Thoracic aorta (tissue), 2 donors: ENCODE measurements at places on chromosomes 3 and 15. TPM values are rescaled to one million over a fixed set of nuclear protein-coding genes. Genes with fewer than 3 reads are reported as not detected.

LRRC57 gene
- 15.3 TPM for total RNA-seq

RGMA gene
- 55.7 TPM for total RNA-seq

CPN2 gene
- not detected for total RNA-seq

EXD1 gene
- total RNA-seq, result not detected

CFAP92 gene
- total RNA-seq, result not detected

SEMA3G gene
- 18.1 TPM for total RNA-seq

TERB2 gene
- total RNA-seq, result not detected

THRB gene
- total RNA-seq, result 65.6 TPM

TRPM1 gene
- total RNA-seq, result not detected

PRSS50 gene
- 0.28 TPM for total RNA-seq

PTPRG gene
- total RNA-seq, result 208 TPM

DPPA2 gene
- not detected for total RNA-seq

MINAR1 gene
- total RNA-seq, result 0.95 TPM

DNA sequence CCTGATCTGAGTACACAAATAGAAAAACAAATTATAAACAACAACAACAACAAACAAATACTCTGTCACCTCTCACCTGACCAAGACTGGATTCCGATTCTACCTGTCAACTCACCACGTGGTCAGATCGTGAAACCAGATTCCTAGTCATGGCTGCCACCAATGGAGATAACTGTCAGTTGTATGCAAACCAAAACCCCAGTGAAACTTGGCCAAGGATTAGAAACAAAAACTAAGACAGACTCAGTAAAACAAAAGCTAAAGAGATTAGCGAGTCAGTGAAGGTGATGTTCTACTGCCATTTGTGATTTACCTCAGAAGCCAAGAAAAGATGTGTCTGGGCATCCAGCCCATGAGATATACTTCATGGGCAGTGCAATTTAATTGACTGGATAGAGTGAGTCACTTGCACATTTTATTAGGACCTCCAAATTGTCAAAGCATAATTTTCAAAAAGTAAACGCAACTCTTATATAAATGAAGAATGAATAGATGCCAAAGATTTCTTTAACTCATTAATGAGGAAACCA is 31.1 kb downstream of the PHLDB2 start:
- no peak overlapping the region for H3K27ac ChIP-seq
- no peak overlapping the region for H3K4me3 ChIP-seq
- H3K27me3 ChIP-seq, result no peaks in the 10 kb centered on the region
- DNase-seq, result no peak
- peaks cover 2% of the 10 kb centered on the region for H3K36me3 ChIP-seq
- H3K4me1 ChIP-seq, result peaks cover 25% of the 10 kb centered on the region

GRCh38 chr3:101259485-101260341 is 60.7 kb downstream of the IMPG2 start:
- no peak overlapping the region for H3K4me3 ChIP-seq
- no peaks in the 10 kb centered on the region for H3K27me3 ChIP-seq
- peaks cover 24% of the 10 kb centered on the region for H3K4me1 ChIP-seq
- no peak overlapping the region for H3K27ac ChIP-seq

- no peak overlapping the region for H3K27ac ChIP-seq
- H3K27me3 ChIP-seq, result peaks cover 18% of the 10 kb centered on the region
- no peak for DNase-seq
These were observed 734 bp upstream of the SLC6A20 start for GRCh38 chr3:45796902-45797637.

GRCh38 chr15:74403991-74404563 is 29.7 kb downstream of the SEMA7A start:
- H3K4me1 ChIP-seq, result peaks cover 2% of the 10 kb centered on the region
- no peak overlapping the region for H3K4me3 ChIP-seq
- no peaks in the 10 kb centered on the region for H3K27me3 ChIP-seq
- H3K36me3 ChIP-seq, result no peaks in the 10 kb centered on the region

DNA sequence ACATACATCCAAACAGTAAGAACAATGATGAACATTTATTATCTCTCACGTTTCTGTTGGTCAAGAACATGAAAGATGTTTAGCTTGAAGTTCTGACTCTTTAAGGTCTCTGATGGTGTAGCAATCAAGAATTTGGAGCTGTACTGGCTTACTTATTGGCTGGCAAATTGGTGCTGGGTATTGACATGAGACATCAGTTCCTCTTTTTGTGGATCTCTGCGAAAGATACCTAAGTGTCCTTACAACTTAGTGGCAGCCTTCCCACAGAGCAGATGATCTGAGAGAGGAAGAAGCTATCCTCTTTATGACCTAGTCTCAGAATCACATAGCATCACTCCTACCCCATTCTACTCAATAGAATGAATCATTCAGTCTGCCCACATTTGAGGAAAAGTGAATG is 309.8 kb upstream of the DCBLD2 start:
- H3K4me3 ChIP-seq, result no peak overlapping the region
- no peaks in the 10 kb centered on the region for H3K36me3 ChIP-seq
- H3K4me1 ChIP-seq, result peaks cover 9% of the 10 kb centered on the region
- DNase-seq, result no peak
- H3K27ac ChIP-seq, result no peak overlapping the region

DNA sequence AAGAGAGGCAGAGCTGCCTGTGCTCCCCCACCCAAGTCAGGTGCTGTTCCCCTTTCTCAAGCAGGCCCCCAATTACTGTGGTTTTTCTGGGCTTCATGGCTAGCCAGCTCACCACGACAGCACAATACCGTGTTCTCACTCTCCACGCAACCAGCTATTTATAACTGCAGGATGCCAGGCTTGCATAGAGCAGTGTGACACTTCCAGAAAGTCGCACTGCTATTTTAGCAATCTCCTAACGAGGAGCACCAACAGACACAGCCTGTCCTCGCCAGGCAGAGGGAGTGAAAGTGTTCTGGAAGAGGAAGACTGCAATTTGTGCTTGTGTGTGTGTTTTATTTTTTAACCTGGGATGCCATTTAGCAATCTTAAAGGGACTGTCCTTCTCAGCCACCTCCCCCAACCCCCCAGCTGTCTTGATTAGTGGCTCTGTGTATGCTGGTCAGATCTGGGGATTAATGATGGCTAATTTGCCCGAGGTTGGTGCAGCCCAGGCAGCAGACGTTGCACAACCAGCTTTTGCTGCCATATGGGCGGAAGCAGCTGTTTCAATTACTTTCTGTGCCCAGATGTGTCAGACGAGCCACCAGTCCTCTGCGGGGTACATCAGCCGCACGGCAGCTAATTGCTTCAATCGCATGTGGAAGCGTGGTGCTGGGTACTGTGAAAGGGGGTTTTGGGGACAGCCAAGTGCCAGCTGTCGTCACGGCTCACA is 268.0 kb upstream of the ARRDC4 start:
- no peaks in the 10 kb centered on the region for H3K4me1 ChIP-seq
- H3K36me3 ChIP-seq, result no peaks in the 10 kb centered on the region
- no peak overlapping the region for H3K4me3 ChIP-seq
- H3K27me3 ChIP-seq, result no peaks in the 10 kb centered on the region
- no peak overlapping the region for H3K27ac ChIP-seq

- H3K36me3 ChIP-seq, result peaks cover 50% of the 10 kb centered on the region
- no peak overlapping the region for H3K4me3 ChIP-seq
- H3K4me1 ChIP-seq, result no peaks in the 10 kb centered on the region
- no peak for DNase-seq
- no peaks in the 10 kb centered on the region for H3K27me3 ChIP-seq
These were observed 48.3 kb downstream of the MAP6D1 start for GRCh38 chr3:183777016-183777618.

GRCh38 chr15:56243163-56244037 is at the start of gene RFX7:
Gene RFX7 (minus strand): TSS chr15:56243879. CDS start chr15:56243285, 594 bp downstream.
- H3K27me3 ChIP-seq, result no peaks in the 10 kb centered on the region
- peak within 1 kb of the TSS; percentile 96 for H3K4me3 ChIP-seq
- peaks cover 22% of the 10 kb centered on the region for H3K4me1 ChIP-seq
- H3K27ac ChIP-seq, result peak within 1 kb of the TSS; percentile 83
- H3K36me3 ChIP-seq, result no peaks in the 10 kb centered on the region

DNA sequence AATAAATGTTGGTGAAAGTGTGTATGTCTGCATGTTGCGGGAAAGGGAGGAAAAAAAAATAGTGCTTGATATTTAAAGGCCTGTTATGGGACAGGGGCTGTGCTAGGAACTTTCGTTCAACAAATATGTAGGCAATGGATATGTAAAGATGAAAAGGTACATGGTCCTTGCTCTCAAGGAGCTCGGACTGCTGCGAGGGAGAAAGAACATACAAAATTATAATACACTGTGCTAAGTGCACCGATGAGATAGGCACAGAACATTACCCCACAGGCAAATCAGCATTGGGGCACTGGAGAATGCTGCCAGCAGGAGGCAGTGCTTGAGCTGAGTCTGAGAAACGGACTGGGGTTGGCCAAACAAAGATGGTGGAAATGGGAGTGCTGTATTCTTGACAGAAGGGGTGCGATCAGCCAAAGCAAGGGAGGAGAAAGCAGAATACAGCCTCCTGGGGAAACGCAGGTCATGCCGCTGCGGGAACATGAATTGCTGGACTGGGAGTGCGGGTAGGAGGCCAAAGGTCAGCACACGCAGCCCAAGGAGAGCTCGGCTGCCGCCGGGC is 649 bp downstream of the C15orf40 start:
- H3K36me3 ChIP-seq, result peaks cover 17% of the 10 kb centered on the region
- peak overlapping the region; percentile 95 for H3K4me3 ChIP-seq
- H3K27ac ChIP-seq, result peak overlapping the region; percentile 81
- DNase-seq, result peak; percentile 44
- H3K4me1 ChIP-seq, result peaks cover 29% of the 10 kb centered on the region

DNA sequence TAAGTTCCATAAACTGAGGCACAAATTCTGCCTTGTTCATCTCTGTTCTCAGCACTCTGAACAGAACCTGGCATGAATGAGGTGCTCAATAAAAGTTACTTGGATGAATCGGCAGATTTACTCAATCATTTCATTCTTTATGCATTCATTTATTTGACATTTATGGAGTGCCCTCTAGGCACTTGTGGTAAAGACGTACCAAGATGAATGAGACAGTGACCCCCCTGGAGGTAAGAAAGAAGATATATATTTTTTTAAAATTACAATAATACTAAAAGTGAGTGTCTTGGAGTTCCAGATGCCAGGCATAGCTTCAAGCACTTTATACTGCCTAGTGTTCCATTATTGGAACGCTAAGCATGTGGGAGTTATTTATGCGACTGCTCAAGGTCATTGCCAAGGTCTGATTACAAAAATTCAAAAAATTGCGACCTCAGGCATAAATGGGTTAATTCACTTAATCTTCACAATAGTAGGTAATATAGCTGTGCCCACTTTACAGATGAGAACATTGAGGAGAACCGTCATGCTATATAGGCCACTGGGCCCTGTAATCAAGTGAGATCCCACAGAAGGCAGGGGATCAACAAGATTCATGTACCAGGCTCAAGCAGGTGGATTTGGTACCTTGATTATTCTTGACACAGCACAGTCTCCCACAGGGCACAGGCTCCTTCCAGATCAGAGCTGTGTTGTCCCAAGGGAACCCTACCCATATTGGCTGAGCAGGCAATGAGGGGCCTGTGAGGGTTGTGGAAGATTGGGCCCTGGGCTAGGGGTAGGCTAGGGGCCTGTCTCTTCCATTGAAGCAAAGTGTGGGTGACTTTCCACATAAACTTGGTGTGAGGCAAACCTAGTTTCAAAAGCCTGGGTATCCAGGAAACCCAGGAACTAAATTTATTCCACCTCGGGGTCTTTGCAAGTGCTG is 10.7 kb downstream of the XIRP1 start:
- peak overlapping the region; percentile 63 for H3K27ac ChIP-seq
- H3K4me3 ChIP-seq, result peak overlapping the region; percentile 73
- H3K27me3 ChIP-seq, result no peaks in the 10 kb centered on the region
- no peaks in the 10 kb centered on the region for H3K36me3 ChIP-seq

- H3K27me3 ChIP-seq, result no peaks in the 10 kb centered on the region
- peaks cover 5% of the 10 kb centered on the region for H3K4me1 ChIP-seq
- DNase-seq, result no peak
- no peak overlapping the region for H3K27ac ChIP-seq
These were observed 211.2 kb downstream of the TJP1 start for GRCh38 chr15:29611057-29611456.

GRCh38 chr3:141174674-141175073 is 57.0 kb upstream of the PXYLP1 start:
- H3K36me3 ChIP-seq, result no peaks in the 10 kb centered on the region
- H3K27ac ChIP-seq, result no peak overlapping the region
- no peak for DNase-seq

GRCh38 chr15:39459548-39459947 is 121.3 kb upstream of the THBS1 start:
- H3K27ac ChIP-seq, result no peak overlapping the region
- DNase-seq, result no peak
- H3K4me1 ChIP-seq, result no peaks in the 10 kb centered on the region
- H3K4me3 ChIP-seq, result no peak overlapping the region
- no peaks in the 10 kb centered on the region for H3K36me3 ChIP-seq
- no peaks in the 10 kb centered on the region for H3K27me3 ChIP-seq

- no peak overlapping the region for H3K4me3 ChIP-seq
- peaks cover 11% of the 10 kb centered on the region for H3K36me3 ChIP-seq
- no peak overlapping the region for H3K27ac ChIP-seq
- no peaks in the 10 kb centered on the region for H3K4me1 ChIP-seq
- no peak for DNase-seq
These were observed 8.1 kb upstream of the MAP6D1 start for GRCh38 chr3:183833516-183833915.

- H3K4me3 ChIP-seq, result no peak overlapping the region
- no peak overlapping the region for H3K27ac ChIP-seq
- no peak for DNase-seq
These were observed 79.8 kb downstream of the NR1I2 start for GRCh38 chr3:119861681-119862080.

GRCh38 chr3:126714276-126714900 is 10.3 kb downstream of the CHCHD6 start:
- H3K27ac ChIP-seq, result no peak overlapping the region
- no peak overlapping the region for H3K4me3 ChIP-seq
- H3K36me3 ChIP-seq, result no peaks in the 10 kb centered on the region
- no peaks in the 10 kb centered on the region for H3K27me3 ChIP-seq

GRCh38 chr15:67839499-67839928 is 331 bp downstream of the RNU6-1 start:
- H3K27me3 ChIP-seq, result no peaks in the 10 kb centered on the region
- peaks cover 37% of the 10 kb centered on the region for H3K4me1 ChIP-seq
- peak overlapping the region; percentile 99 for H3K4me3 ChIP-seq
- no peak for DNase-seq
- no peaks in the 10 kb centered on the region for H3K36me3 ChIP-seq

DNA sequence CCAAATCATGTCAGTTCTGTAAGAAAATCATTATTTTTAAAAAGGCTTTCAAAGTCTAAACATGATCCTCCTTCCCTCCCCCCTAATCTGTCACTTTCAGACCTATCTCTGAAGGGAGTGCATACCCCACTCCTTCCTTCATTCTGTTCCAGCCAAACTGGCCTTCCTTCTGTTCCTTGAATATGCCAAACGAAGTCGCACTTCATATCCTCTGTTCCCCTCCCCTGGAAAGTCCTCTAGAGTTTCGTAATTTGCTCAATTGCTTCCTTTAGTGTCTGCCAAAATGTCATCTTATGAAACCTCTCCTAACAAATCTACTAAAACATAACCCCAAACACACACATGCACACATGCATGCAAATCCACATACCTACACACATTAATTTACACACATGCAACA is 69.5 kb upstream of the TUSC7 start:
- no peaks in the 10 kb centered on the region for H3K36me3 ChIP-seq
- no peak overlapping the region for H3K4me3 ChIP-seq
- H3K4me1 ChIP-seq, result no peaks in the 10 kb centered on the region
- DNase-seq, result no peak
